ENCODE measurements at places on chromosomes 3 and 15. TPM values are rescaled to one million over a fixed set of nuclear protein-coding genes. Genes with fewer than 3 reads are reported as not detected.

GRCh38 chr3:104805042-104805441 is 561.7 kb upstream of the ALCAM start:
- DNase-seq = no peak
- no peaks in the 10 kb centered on the region for H3K36me3 ChIP-seq
- no peak overlapping the region for H3K4me3 ChIP-seq
- no peak overlapping the region for H3K27ac ChIP-seq
- no peaks in the 10 kb centered on the region for H3K27me3 ChIP-seq

- H3K4me3 ChIP-seq = no peak overlapping the region
- H3K36me3 ChIP-seq = no peaks in the 10 kb centered on the region
- peaks cover 21% of the 10 kb centered on the region for H3K4me1 ChIP-seq
- no peak overlapping the region for H3K27ac ChIP-seq
These were observed 3.0 kb upstream of the MRPS22 start for GRCh38 chr3:139340784-139341183.

DNA sequence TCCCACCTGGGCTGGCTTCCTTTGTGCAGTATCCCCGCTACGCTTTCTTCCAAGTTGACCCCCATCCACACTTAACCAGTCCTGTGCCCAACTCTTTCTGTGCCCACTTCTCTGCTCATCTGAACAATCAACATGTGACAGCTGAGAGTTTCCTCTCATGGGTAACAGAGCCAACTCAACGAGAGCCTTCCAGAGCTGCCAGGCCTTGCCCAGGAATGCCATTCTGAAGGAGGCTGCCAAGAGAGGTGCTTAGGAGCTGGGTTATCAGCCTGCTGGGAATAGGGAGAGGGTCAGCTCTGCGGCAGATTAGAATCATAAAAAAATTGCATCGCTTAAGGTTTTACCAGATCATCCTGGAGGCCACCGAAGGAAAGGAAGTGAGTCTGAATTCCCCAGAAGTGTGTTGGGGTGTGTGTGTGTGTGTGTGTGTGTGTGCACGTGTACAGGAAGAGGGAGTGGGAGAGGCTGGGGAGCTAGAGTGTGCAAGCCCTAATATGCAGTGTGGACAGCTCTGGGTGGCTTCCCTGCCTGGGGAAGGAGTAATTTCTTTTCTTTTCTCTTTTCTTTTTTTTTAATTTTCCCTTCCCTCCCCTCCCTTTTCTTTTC is 66.7 kb downstream of the ITGA11 start:
- peaks cover 44% of the 10 kb centered on the region for H3K4me1 ChIP-seq
- H3K27ac ChIP-seq = peak overlapping the region; percentile 61
- H3K36me3 ChIP-seq = no peaks in the 10 kb centered on the region
- H3K4me3 ChIP-seq = no peak overlapping the region
- no peaks in the 10 kb centered on the region for H3K27me3 ChIP-seq
- DNase-seq = no peak

GRCh38 chr15:82064824-82065223 is 19.0 kb upstream of the MEX3B start:
- no peaks in the 10 kb centered on the region for H3K36me3 ChIP-seq
- no peak overlapping the region for H3K4me3 ChIP-seq
- DNase-seq = no peak
- no peaks in the 10 kb centered on the region for H3K4me1 ChIP-seq
- peaks cover 48% of the 10 kb centered on the region for H3K27me3 ChIP-seq

DNA sequence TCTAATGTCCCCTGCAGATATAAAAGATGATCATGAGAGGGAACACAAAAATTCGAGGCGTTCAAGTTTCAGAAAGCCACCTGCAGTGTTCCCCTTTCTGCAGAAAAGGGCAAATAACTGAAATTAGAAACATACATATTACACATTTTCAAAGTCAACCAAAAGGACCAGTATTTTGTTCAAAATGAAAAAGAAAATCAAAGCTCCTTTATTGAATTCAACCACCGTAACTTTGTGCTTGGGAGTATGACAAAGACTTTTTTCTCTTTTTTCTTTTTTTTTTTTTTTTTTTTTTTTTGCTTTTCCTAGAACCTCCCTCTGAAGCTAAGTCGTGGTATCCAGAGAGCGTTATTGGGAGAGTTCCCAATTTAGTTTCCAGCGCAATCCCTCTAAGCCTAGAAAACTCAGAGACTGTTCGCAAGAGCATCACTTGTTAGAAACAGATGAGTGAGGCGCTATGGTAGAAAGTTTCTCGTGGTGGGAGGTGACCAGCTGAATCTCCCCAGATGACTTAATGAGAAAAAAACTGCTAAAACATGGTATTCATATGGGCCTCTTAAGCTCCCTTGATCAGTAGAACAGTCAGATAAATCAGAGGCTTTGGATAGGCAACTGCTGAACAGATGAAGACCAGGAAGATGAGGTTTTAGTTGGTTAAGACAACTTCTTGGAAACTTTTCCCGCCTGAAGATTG is 77.4 kb downstream of the MB21D2 start:
- H3K4me3 ChIP-seq = no peak overlapping the region
- peaks cover 3% of the 10 kb centered on the region for H3K4me1 ChIP-seq
- no peak overlapping the region for H3K27ac ChIP-seq
- DNase-seq = no peak

GRCh38 chr3:69735893-69736292 is 3.4 kb upstream of the MITF start:
- no peak overlapping the region for H3K4me3 ChIP-seq
- no peaks in the 10 kb centered on the region for H3K27me3 ChIP-seq
- H3K36me3 ChIP-seq = no peaks in the 10 kb centered on the region
- H3K27ac ChIP-seq = no peak overlapping the region
- peaks cover 15% of the 10 kb centered on the region for H3K4me1 ChIP-seq

RMDN3 gene
- total RNA-seq = 34.0 TPM

SAMD7 gene
- not detected for total RNA-seq
